Activated T-helper 1 cell treated with anti-CD3 and anti-CD28 coated beads, Interleukin-2, amount 50 U/mL, for 16 hours (primary cell): ENCODE measurements at places on chromosomes 2 and 18.

DNA sequence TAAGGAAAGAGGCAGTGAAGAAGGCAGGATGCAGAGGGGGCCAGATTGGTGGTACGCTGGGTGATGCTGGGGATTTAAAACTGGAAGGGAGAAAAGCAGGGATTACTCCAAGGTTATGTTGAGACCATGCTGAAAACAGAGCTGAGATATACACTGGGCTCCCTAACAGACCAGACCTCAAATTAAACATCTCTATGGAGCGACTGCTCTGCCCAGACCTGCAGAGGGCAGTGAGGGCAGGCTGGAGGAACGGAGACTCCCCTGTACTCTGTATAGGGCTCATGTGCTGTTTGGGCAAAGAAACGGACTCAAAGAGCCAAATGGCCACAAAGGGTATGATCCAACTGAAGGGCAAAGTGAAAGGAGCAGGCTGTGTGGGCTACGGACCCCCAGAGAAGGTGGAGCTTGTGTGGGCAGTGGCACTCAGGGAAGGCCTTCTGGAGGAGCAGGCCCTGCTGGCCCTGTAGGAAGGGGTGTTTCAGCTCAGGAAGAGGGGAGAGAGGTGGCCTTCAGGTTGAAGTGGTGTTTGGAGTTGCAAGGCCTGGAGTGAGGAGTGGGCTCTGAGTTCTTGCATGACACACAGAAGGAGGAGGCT, 4.8 kb upstream of the CELF4 start:
- no peak for DNase-seq

DNA sequence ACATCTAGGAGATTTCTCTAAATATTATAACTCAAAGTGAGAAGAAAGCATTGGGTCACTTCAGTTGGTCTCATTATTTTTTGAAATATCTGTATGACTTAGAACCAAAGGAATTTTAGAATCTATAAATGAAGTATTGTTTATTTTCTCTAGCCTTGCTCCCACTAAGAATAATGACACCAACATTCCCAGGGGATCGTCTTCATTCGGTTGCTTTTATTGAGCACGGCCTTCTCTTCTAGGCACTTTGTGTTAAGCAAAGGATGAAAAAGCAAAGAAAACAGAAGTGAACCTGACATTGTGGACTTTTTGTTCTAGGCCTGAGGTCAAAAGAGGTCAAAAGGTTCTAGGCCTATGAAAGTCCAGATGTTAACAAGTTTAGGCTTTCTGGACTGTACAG, 231.9 kb downstream of the GALR1 start:
- no peak for DNase-seq

DNA sequence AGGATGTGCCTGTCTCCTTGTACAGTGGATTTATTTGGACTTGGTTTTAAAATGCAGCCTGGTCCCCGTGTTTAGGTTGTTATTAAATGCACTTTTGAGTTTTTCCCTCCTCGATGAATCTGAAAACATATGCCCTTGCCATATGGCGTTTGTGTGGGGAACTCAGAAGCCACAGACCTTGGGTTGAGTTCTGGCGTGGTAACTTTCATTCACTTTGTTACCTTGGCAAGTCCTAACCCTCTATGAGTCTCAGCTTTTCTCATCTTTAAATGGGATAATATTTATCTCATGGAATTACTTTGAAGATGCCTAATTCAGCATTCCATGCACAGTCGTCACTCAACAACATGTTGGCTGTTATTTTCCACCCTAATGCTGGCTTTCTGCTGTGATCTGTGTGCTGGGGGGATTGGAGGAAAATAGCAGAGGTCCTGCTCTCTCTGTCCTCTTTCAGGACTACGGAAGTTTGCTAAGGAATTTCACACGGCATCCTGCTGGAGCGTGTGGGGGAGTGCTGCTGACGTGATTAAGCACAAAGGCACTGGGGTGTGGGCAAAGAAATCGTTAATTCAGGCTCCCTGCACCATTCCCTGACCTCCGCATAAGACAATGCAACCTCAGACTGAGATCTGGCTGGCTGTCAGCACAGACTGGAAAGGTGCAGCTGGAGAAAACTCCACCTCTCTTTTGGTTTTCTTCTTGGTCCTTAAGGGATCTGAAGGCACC, 61.7 kb downstream of the LDLRAD4 start:
- no peak for DNase-seq

GRCh38 chr18:55110436-55110835, 151.2 kb upstream of the CCDC68 start:
- no peak for DNase-seq

DNA sequence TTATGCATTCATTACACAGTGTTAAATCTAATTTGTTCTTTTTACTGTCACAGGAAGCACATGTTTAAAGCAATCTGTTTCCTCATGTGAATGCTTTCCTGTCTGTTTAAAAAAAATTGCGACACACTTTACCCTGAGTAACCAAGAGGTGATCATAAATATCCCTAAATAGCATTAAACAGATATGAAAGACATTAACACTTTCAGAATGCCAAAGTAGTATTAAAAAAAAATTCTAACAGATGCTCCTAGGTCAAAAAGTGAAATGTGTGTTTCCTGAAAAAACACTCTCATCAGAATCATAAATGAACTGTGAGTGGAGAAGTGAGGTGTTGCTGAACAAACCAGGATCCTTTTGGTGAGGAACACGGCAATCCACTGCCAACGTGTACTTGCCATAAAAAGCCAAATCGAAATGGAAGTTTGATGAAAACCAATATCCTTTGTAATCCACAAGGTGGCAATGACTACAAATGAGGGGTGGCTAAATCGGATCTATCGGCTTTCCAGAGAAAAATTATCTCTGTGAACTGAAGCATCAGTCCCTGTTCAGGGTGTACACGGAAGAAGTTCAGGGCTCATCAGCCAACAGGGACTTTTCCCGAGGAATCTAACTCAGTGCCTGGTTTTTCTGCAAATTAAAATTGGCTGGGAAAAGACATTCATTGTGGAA, 248.9 kb downstream of the TCF4 start:
- no peak for DNase-seq

DNA sequence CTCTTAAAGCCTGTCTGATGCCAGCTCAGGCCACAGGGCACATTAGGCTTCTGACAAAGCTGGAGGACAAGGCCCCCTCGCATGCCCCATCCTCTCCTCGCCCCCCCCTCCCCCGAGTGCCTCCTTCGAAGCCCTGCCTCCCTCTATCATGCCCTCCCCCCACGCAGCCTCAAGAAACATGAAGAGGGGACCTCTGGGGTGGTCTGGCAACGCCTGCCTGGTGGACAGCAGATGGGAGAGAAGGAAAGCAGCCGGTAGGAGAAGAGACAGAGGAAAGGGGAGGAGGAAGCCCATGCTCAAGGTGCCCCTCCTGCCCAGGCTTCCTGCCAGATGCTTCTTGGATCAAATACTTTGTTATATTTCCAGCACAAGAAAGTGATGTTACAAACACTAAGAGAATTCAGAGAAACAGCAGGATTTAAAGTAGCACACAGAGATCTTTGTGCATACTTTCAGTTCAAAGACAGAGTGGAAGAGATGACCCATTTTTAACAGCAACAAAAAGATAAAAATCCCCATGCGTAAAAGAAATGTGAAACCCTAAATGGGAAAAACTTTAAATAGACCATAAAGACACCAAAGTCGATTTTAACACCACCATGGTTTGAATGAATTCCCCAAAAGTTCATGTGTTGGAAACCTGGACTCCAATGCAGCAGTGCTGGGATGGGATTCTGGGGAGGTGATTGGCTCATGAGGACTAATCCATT, 19.0 kb downstream of the BOK start:
- no peak for DNase-seq

- no peak for DNase-seq
Observed at GRCh38 chr2:3465844-3466481, 53.4 kb downstream of the ADI1 start.

GRCh38 chr2:25936889-25937545, 45.3 kb downstream of the KIF3C start:
- no peak for DNase-seq

DNA sequence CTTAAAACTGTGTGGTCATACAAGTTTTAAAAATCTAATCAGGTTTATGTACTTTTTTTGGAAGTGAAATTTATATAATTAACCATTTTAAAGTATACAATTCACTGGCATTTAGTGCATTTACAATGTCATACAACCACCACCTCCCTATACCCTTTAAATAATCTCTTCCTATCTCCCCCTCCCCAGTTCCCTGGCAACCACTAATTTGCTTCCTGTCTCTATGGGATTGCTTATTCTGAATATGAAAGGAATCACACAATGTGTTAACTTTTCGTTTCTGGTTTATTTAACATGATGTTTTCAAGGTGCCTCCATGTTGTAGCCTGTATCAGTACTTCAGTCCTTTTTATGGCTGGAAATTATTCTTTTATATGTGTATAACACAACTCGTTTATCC, 19.4 kb downstream of the CHMP3 start:
- DNase-seq, result no peak

DNA sequence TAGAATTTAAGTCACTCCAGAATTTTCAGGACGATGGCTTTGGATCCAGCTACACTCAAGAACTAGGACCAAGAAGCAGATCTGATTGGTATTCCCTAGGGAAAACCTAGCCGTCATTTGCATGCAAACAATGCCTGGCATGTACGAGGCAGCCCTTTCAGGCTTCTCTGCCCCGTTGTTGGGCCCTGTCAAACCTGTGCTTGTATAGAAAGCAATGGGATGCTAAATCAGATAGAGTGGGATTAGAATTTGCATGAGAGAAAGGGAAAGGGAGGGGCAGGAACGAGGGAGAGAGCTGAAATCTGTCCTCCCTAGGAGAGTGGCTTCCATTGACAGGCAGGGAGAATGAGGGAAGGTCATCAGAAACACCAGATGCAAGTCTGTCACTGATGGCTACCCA, 28.6 kb downstream of the ARID5A start:
- no peak for DNase-seq
